ENCODE measurements at places on chromosomes 5 and 9.

- no peak for DNase-seq
Measured at GRCh38 chr9:104905153-104905901, 22.6 kb downstream of the ABCA1 start.

DNA sequence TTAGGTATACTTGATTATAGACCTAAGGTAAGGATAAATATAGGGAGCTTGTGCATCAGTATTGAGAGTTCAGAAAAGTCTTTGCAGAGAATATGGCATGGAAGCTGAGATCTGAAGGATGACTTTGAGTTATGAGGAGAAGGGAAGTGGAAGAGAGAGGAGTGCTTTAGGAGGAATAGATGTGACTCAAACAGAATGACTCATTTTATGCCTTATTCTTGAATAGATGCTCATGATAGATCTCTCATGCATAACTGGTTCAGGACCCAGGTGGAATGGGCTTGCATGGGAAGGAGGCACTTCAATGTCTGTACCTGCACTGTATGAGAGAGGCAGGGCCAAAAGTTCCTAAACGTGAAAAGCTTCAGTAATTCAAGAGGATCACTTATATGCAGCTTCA, 103.3 kb downstream of the CWC27 start:
- no peak for DNase-seq

DNA sequence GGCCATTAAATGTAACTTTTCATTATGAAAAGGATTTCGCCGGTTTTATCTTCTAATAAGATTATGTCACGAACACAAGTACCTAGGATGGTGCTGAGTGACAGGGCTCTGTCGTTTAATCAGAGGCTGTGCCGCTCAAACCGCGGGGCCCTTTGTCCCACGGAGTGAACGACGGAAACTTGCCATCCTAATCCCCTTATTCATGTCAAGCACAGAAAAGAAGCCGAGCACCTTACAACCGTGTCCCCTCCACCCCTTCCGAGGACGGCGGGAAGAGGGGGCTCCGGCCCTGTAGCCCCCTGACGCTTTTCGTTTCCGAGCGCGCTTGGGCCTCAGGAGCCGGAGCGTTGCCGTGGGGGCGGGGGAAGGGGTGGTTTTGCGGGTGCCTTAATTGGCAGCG, 11.2 kb downstream of the LMX1B start:
- no peak for DNase-seq

- no peak for DNase-seq
Measured at GRCh38 chr5:175728316-175728715, 70.4 kb downstream of the HRH2 start.

DNA sequence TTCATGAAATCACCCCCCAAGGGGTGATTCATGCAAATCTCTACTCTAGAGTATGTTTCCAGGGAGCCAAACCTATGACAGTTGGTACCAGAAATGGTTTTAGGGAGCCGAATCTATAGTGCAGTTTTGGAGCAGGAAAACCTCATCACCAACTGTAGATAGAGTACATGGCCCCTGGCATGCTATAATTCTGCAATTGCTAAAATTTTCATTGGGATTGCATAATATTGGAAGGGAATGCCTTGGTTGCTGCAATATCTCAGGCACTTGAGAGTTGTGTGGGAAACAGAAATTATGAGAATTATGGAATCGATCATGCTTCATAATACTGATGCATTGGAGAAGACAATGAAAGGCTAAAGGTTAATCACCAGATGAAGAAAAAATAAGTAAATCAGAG, 148.2 kb upstream of the PLPPR1 start:
- DNase-seq, result no peak

DNA sequence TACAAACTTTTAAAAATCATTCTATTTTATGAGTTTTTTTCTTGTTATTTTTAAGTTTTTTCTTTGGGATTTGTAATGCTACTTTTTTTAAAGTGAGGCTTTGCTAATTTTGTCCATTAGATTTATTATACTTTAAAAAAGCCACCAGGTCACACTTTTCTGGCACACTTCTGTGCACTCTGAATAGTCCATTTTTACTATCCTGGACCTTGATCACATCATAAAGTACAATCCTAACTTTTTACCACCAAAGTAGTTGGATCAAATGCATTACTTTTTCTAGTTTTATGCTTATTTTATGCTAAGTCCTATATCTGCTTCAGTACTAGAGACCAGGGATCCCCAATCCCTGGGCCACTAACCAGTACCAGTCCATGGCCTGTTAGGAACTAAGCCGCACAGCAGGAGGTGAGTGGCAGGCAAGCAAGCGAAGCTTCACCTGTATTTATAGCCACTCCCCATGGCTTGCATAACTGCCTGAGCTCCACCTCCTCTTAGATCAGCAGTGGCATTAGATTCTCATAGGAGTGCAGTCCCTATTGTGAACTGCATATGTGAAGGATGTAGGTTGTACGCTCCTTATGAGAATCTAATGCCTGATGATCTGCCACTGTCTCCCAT, 16.0 kb downstream of the FRRS1L start:
- no peak for DNase-seq

GRCh38 chr5:135695656-135696313, 117.0 kb upstream of the CXCL14 start:
- no peak for DNase-seq
